ENCODE measurements at places on chromosomes 1 and 21.

- DNase-seq, result no peak
Observed at GRCh38 chr1:87963556-87963955, 634.9 kb downstream of the LMO4 start.

DNA sequence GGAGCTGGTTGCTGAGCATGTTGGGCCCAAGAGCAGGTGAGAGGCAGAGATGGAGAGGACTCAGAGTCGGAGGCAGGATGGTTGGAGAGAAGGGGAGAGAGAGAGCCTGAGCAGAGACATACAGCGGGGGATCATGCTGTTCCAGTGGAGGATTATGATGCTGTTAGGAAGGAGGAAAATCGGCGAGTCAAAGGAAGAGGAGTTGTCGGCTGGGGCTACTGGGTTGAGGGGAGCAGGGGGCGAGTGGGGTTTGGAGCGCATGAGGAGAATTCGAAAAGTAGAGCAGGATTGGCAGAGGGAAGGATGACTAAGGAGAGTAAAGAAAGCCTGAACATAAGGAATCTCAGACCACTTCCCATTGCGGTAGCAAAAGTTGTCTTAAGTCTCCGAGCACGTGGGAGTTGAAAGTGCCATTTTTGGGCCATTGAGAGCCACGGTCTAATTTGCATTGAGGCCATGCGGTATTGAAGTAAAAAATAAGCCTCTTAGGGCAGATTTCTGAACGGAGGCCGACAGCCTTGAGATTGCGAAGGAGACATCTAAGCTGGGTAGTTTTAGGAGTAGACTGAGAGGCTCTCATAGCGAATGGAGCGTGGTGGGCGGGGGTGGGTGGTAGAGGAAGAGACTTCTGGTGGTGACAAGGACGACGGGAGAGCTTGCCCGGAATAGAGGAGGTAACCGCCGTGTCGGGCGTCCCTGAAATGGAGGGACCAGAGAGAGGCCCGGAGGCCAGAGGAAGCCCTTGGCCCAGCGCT, 140.4 kb upstream of the ETV3 start:
- DNase-seq, result no peak

DNA sequence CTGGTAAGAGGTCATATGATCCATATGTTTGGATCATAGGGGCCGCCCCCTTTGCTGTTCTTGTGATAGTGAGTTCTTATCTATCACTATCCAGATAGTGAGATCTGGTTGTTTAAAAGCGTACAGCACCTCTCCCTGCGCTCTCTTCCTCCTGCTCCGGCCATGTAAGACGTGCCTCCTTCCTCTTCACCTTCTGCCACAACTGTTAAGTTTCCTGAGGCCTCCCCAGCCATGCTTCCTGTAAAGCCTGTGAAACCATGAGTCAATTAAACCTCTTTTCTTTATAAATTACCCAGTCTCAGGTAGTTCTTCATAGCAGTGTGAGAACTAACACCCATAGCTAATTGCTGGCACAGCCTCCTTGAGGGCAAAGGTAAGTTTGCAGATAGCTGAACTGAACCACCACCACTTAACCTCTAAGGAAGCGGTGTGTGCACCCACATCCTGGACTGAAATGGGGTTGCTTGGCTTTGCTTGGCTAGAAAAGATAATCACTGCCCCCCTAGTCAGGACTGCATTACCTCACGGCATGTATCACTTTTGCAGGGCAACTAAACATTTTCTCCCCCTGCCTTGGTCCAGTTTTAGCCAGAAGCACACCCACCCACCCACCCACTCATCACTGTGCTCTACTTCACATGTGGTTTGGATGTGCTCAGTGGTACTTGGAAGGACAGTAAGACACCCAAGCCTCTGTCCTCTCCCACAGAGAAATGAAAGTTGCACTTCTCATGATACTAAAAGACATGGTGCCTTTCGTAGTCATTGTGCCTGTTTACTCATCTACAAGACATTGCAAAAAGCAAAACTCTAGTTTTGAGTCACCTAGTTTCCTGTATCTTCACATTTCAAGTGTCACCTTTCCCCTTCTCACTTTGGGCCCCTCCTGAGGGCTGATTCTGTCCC, 23.1 kb upstream of the PTAFR start:
- no peak for DNase-seq

- peak; percentile 49 for DNase-seq
Observed at GRCh38 chr1:152461544-152461943, 47.5 kb upstream of the CRNN start.

GRCh38 chr1:157431751-157432150, 120.6 kb downstream of the FCRL5 start:
- DNase-seq, result no peak

DNA sequence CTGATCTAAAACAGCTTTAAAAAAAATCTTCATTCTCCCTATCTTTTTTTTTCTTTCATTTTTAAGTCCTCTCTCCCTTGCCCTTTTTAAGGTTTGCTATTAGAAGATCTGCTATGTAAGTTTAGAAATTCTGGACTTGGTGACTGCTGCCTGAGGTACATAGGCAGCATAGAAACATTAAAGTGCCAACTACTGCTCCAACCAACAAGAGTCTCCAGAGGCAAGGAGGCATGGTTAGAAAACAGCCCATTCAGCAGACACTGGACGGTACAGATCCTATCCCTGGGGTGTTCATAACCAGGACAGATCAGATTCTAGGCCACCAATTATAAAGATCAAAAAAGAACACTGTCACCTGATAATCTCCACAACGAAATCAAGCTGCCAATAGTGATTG, 36.6 kb downstream of the GPR3 start:
- DNase-seq, result no peak

GRCh38 chr1:46489638-46490405, at the start of gene DMBX1:
TSS of gene DMBX1 (plus strand) at chr1:46489836. CDS start at chr1:46507011, 17,175 bp downstream.
- DNase-seq, result peak; percentile 46

GRCh38 chr1:245687636-245688535, 533.1 kb downstream of the KIF26B start:
- DNase-seq, result peak; percentile 60

DNA sequence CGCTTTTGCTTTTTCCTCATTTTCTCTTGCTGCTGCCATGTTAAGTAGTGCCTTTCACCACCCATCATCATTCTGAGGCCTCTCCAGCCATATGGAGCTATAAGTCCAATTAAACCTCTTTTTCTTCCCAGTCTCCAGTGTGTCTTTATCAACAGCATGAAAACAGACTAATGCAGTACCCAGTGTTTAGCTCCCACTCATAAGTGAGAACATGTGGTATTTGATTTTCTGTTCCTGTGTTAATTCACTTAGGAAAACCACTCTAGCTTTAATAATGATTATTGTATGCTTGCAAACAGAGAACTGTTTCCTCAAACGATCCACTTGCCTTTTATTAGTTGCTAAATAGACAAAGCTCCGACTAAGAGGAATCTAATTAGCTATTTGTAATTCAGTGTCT, 43.3 kb downstream of the IL23R start:
- DNase-seq, result no peak

DNA sequence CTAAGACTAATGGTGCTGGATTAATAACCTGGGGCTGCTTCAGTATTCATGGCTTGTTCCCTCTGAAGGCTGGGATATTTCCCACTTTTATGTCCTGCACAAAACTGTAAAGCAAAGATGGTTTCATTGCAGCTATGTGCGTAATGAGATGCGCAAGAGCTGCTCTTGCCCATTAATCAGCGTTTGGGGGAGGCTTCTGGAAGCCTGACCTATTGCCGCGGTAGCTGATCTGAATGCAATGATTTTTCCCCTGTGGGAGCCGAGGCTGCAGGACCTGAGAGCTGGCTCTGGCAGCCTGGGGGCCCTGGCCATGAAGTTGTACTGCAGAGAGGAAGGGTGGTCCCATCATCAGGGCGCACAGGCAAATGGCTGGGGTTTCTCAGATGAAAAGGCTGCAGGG, 239.8 kb downstream of the CAMTA1 start:
- no peak for DNase-seq

DNA sequence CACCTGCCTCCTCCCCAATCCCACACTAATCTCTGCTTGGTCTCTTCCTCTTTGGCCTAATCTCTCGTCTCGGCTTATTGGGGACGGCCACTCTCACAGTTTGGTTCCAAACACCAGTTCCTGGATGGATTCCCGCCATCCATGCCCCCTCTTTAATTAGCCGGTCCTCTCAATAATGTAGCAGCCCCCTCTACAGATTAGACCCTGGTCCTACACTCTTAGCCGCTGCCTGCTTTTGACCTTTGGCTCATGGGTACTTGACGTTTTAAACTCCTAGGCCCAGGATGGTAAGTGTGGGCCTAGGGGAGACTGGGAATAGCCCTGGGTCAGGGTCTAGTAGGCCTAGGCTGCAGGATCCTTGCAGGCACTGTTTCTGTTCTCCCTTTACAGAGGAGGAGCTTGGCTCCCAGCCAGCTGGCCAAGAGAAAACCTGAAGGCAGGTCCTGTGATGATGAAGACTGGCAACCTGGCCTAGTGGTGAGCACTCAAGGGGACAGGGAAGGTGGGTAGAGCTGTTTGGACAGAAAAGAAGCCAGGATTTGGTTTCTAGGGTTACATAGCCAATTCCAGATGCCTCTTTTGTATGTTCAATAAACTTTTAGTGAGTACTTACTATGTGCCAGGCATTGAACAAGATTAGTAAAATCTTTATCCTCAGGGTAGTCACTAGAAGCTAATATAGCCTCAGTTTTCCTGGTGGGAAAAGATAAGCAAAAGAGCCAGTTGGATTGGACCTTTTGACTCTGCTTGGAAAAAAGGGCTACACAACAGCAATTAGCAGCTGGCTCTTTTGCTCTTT, 758 bp downstream of the RAD54L start:
- peak; percentile 36 for DNase-seq

GRCh38 chr1:46517010-46517600, 27.5 kb downstream of the DMBX1 start:
- DNase-seq, result peak; percentile 39

- peak; percentile 78 for DNase-seq
Observed at GRCh38 chr1:220527908-220528678, at the start of gene MARK1. TSS of gene MARK1 (plus strand) at chr1:220528136. CDS start at chr1:220528823, 687 bp downstream.

DNA sequence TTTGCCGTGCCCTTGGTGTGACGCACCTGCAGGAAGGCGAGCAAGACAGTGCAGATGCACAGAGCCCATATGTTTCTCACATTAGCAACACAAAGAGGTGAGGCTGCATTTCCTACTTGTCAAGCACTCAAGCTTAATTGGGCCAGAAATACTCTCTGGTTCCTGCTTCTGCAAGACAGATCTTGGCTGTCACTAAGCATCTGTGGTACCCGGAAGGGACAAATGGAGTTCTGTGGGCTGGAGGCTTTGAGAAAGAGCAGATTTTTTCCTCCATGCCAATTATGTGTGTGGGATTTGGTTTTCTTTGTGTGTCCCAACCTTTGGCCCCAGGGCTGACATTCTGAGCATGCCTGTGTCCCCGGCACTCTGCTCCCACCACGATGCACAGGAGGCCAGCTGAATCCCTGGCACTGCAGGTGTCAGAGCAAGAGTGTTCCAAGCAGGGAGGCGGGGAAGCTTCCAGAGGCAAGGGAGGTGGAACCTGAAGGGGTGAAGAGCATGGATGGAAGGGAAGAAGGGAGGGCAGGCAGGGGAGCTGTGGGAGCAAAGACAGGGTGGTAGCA, 52.0 kb upstream of the STUM start:
- DNase-seq, result no peak

All from lung (tissue), 17 donors.